Common myeloid progenitor, CD34-positive (primary cell): ENCODE measurements at places on chromosomes 5 and 9.

DNA sequence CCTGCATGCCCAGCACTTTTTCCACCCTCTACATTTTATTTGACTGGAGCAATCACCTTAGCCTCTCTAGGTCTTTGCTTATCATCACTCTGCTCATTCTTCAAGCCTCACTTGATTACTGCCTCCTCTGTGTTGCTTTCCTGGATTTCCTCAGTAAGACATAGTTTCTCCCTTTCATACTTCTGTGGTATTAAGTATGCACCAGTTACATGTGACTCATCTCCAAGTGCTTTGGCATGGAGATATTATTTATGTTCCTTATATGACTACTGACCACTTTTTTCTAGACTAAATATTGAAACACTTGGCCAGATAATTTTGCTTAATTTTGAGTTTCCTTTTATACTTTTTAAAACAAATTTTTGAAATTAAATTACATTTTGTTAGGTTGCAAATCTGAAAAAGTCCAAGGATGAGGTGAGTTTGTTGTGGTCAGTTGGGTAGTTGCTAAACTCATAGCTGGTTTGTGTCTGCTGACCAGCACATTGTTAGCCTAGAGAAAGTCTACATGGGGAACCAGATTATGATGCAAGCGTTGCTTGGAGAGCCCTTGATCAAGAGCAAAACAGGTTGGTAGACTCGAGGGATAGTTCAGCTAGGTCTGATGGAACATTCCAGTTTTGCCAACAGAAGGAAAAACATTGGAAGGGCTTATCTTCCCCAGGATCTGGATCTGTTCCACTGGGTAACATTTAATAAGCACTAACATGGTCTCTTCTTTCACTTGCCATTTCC is 140.2 kb downstream of the TMC1 start:
- no peak for DNase-seq

DNA sequence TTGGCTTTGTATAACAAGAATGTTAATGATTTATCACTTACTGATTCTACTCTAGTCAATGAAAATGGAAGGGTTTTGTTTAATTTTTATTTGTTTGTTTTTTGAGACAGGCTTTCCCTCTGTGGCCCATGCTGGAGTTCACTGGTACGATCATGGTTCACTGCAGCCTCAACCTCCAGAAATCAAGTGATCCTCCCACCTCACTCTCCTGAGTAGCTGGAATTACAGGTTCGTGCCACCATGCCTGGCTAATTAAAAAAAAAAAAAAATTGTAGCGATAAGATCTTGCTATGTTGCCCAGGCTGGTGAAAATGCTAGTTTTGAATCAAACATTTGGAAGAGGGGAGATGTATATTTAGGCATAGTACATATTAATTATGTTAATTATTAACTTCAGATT is 209.4 kb downstream of the NFIB start:
- DNase-seq: no peak

DNA sequence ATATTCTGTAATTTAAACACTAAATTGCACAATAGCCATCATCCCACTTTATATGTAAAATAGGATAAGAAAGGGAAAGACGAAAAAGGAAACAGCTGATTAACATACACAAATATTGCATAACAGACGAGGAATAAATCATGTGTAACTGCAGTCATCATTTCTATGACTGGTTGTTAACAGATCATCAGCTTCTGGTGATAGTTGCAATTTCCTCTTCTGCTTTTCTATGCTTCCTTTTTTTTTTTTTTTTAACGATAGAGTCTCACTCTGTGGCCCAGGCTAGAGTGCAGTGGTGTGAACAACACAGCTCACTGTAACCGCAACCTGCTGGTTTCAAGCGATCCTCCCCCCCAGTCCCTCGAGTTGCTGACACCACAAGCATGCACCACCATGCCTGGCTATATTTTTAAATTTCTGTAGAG is 22.5 kb upstream of the JAKMIP2 start:
- peak; percentile 93 for DNase-seq

DNA sequence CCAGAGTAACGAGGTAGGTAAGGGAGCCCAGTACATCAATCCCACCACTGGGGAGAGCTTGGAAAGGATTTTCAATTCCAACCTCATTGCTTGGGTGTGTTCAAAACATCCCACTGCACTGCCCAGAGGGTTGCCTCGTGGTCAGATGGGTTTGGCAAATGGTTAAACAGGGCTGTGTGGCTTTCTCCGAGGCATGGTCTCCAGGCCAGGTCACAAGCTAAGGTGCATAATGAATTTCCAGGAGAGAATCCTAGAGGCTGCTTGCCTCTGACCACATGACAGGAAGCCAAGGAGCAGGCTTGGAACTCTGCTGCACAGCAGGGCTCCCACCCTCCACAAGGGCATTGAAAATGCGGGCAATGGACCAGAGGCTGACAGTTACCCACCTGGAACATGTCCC is 51.6 kb downstream of the DAP start:
- DNase-seq: no peak

- no peak for DNase-seq
Observed at GRCh38 chr5:36621985-36622384, 15.6 kb downstream of the SLC1A3 start.

- no peak for DNase-seq
Observed at GRCh38 chr5:84259283-84260045, 125.2 kb downstream of the EDIL3 start.

DNA sequence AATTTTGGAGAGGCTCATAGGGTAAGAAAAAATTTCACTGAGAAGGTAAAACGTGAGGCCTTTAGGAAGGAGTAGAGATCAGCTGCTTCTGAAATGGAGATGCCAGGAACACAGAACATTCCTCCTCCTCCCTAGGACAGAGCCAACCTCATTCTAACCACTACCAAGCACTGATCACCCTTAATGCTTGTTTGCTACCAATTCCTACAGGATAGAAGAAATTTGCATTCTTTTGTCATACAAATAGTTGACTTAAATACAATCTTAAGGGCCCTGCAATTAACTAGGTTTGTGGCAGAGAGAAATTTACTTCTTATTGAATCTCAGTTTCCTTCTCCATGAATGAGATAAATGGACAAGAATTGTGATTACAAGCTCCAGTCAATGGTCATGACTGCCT is 780.2 kb upstream of the WWC1 start:
- DNase-seq: no peak

DNA sequence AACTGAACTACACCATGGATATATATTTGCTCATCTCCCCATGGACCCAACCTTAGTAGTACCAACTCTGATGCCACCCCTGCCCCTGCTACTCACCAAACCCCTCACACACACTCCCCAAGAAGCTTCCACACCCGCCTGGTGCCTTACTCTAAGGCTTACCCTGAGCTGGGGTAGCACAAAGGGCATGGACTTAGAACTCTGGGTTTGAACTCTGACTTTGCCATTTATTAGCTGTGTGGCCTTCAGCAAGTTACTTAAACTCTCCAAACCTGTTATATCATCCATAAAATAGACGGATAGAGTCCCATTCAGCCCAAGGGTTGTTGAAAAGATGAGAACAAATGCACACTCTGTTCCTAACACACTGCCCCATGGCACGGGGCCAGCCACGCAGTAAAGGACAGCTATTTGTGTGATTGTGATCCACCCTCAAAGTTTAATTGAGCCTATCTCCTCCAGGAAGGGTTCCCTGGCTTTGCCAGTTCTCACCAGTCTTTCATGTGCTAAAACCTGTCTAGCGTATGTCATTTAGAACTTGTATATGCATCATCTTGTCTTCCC is 111.0 kb downstream of the KLHL3 start:
- DNase-seq: no peak

DNA sequence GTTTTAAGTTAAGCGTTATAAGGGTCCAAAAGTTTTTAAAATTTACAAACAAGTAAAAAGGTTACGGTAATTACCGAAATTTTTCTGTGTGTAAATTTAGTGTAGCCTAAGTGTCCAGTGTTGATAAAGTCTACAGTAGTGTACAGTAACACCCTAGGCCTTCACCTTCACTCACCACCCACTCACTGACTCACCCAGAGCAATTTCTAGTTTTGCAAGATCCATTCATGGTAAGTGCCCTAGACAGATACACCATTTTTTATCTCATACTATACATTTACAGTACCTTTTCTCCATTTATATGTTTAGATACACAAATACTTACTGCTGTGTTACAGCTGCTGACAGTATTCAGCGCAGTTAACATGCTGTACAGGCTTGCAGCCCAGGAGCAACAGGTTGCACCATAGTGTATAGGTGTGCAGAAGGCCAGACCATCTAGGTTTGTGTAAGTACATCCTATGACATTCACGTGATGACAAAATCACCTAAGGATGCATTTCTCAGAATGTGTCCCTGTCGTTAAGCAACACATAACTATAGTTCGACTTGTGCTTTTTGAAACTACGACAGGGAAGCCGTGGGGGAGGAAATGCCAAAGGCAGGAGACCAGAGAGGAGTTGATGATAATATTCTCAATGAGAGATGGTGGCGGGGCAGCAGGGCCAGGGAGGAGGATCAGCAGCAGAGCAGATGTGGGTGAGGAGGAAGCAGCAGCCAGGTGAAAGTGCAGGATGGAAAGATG is 48.6 kb downstream of the PSMB7 start:
- no peak for DNase-seq

DNA sequence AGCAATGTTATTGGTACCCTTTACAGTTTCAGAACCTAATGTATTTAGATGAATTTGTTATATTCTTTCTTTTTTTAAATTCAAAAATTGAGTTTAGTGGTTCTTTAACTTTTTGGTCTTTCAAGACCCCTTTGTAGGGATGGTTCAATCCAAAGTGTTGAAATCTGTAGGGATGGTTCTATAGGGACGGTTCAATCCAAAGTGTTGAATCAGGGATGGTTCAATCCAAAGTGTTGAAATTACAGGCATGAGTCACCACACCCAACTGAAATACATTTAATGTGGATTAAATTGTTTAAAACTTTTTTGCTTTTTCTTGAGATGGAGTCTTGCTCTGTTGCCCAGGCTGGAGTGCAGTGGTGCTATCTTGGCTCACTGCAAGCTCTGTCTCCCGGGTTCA is 30.6 kb downstream of the SNX2 start:
- peak; percentile 27 for DNase-seq

DNA sequence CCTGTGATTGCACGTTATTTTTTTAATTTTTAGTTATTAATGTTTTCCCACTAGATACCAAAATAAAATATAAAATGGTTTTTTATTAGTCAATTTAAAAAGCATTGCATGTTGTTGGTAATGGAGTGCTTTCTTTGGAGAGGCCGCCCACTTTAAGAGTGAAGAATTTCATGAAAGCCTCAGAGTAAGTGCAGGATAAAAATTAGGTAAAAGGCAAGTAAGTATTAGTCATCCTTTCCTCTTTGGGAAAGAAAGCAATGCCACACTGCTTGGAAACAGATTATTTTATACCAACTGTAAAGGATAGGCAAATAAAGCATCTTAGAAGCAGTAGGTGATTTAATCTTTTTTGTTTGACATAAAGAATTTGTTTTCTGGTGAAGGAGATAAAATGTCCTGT is 62.9 kb downstream of the HSD17B4 start:
- DNase-seq: no peak

GRCh38 chr5:14316471-14316870 is 173.3 kb downstream of the TRIO start:
- DNase-seq: no peak

GRCh38 chr5:173726846-173727557 is 110.6 kb upstream of the BOD1 start:
- DNase-seq: no peak

DNA sequence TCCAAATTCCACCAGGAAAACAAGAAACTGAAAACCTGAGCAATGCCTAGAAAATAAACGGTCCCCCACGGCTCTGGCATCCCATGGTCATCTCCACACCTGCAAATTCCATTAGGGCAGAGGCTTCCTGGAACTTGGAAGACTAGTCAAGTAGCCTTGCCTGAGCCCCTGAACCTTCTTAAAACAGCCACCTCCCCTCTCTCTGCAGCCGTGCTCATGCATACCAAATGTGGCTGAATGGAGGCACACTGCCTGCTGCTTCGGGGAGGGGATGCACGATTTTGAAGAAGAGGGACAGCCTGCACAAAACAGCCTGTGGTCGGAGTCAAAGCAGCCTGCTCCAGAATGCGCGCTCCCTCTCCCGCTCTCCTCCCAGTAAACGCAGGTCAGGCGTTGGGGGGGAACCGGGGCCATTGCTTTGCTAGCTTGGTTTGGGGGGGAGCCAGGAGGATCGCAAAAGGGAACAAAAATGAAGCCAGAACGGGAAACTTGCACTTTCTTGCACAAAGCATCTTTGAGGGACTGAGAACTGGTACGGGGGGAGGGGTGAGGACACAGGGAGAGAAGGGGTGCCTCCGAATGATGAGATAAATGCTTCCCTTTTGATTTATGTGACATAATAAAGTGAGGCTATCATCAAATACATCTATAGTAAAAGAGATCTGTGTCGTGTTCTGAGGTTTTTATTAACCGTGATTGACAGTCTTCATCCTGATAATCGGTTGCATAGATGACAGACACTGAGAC is at the start of gene TRPM3:
TSS of gene TRPM3 (minus strand) at position 347 of the 747 bp plus-strand sequence. CDS start at position 80, 267 bp downstream.
- DNase-seq: peak; percentile 12

- no peak for DNase-seq
Observed at GRCh38 chr5:5270958-5271785, 131.0 kb downstream of the ADAMTS16 start.

- DNase-seq: peak; percentile 30
Observed at GRCh38 chr9:7828334-7828733, 28.8 kb upstream of the DMAC1 start.

DNA sequence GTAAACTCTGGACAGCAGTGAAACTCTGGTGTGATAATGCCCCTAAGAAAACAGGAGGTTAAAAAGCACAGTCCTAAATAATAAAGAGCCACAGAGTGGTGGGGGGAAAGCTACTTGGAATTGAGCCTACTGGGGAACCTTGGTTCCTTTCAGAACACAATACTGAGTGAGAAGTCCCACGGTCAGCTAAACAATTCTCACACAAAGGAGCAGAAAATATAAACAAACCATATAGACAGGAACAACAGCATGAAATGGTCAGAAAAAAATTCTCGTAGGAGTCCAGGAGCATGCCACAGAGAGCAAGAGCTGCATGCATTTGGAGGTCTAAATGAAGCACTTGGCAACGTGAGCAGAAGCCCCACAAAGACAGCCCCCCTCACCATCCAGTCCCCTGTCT is 56.0 kb downstream of the TEK start:
- no peak for DNase-seq

DNA sequence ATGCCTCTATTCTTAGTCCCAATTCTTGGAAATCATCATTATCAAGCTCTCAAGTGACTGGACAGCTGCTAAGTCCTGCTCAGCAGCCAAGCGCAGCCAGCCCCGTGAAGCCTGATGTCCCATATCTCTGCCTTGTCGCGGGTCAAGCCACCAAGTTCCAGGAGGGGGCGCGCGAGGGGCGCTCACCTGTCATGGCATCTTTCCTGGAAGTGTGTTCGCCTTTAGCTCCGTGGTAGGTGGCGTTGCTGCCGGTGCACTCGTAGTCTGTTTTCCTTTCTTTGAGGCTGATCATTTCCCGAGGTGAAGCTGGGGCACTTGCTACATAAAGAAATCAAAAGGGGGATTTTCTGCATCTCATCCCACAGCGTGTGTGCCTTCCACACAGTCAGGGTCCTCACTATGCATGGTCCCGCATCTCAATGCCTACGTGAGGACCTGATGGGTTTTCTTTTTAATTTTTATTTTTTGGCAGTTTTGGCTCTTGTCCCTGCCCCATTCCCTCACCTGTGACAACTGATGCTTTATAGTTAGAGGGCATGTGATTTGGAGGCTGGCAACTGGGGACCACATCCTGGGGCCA is 227.0 kb upstream of the DAP start:
- peak; percentile 63 for DNase-seq

GRCh38 chr5:10863763-10864383 is 102.8 kb upstream of the DAP start:
- DNase-seq: peak; percentile 63
